ENCODE measurements at places on chromosomes 3 and 15. TPM values are rescaled to one million over a fixed set of nuclear protein-coding genes. Genes with fewer than 3 reads are reported as not detected.

The CFAP91 gene
- total RNA-seq = 1.4 TPM

The CCR4 gene
- total RNA-seq = not detected

The CLDN18 gene
- not detected for total RNA-seq

The RTP1 gene
- not detected for total RNA-seq

The ALDH1A3 gene
- 71.2 TPM for total RNA-seq

The ARRDC4 gene
- 205 TPM for total RNA-seq

The IL16 gene
- 16.1 TPM for total RNA-seq

The FOXB1 gene
- total RNA-seq = not detected

The ALDH1L1 gene
- 32.5 TPM for total RNA-seq

The THAP10 gene
- 2.9 TPM for total RNA-seq

The ROPN1 gene
- not detected for total RNA-seq

The TRH gene
- total RNA-seq = not detected

DNA sequence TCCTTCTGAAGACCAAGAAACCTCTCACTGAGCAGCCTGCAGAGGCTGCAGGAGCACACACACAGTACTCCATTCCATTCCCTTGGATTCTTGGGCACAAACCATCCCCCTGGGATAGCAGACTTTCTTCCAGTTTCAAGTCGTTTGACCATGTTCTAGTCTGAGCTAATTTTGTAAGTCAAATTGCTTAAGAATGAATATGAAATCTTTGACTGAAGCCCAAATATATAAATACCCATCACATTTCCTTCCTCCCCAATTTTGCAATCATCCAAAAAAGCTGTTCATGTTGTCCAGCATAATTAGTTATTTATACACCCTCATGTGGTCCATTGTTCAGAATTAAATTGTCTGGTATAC, 231.2 kb upstream of the TPRG1 start:
- H3K36me3 ChIP-seq = no peaks in the 10 kb centered on the region
- no peaks in the 10 kb centered on the region for H3K27me3 ChIP-seq
- no peaks in the 10 kb centered on the region for H3K4me1 ChIP-seq

DNA sequence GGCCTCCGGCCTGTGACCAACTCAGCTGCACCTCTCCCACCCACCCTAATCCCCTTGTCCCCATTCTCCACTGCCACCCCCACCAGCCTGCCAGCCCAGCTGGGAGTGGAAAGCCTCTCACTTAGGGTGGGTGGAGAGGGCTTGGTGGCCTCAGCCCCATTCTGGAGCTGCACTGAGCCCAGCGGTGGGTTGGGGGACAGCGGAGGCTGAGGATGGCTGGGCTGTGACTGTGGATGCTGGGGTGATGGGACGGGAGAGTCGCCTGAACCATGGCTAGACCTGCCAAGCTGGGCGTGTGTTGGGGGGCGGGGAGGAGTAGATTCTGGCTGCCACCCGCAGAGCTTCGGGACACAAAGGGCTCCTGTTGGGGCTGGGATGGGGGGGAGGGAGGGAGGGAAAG, 1.8 kb downstream of the CLCN2 start:
- DNase-seq = no peak
- H3K27ac ChIP-seq = no peak overlapping the region
- H3K27me3 ChIP-seq = no peaks in the 10 kb centered on the region
- H3K4me3 ChIP-seq = no peak overlapping the region
- H3K4me1 ChIP-seq = no peaks in the 10 kb centered on the region

GRCh38 chr15:45149060-45149459, 19.3 kb downstream of the DUOX1 start:
- no peak overlapping the region for H3K4me3 ChIP-seq
- no peaks in the 10 kb centered on the region for H3K4me1 ChIP-seq
- no peaks in the 10 kb centered on the region for H3K36me3 ChIP-seq
- DNase-seq = no peak
- H3K27ac ChIP-seq = no peak overlapping the region

GRCh38 chr15:41060505-41060904, 55.6 kb downstream of the INO80 start:
- no peaks in the 10 kb centered on the region for H3K4me1 ChIP-seq
- no peaks in the 10 kb centered on the region for H3K27me3 ChIP-seq
- no peak overlapping the region for H3K27ac ChIP-seq
- peaks cover 46% of the 10 kb centered on the region for H3K36me3 ChIP-seq
- no peak for DNase-seq

GRCh38 chr3:149247008-149247710, 25.5 kb upstream of the CP start:
- DNase-seq = no peak
- no peaks in the 10 kb centered on the region for H3K4me1 ChIP-seq
- no peak overlapping the region for H3K4me3 ChIP-seq
- H3K27me3 ChIP-seq = no peaks in the 10 kb centered on the region
- no peaks in the 10 kb centered on the region for H3K36me3 ChIP-seq

DNA sequence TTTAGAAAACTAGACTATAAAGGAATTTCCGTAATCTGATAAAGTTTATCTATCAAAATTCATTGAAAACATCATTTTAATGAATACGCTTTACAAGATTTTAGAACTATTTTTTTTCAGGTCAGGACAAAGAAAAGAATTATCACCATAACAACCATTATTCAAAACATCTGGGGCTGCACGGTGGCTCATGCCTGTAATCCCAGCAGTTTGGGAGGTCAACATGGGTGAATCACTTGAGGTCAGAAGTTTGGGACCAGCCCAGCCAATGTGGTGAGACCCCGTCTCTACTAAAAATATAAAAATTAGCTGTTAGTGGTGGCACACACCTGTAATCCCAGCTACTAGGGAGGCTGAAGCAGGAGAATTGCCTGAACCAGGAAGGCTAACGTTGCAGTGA, 260.4 kb downstream of the WNT5A start:
- H3K27ac ChIP-seq = no peak overlapping the region
- no peaks in the 10 kb centered on the region for H3K27me3 ChIP-seq
- H3K4me3 ChIP-seq = no peak overlapping the region
- no peaks in the 10 kb centered on the region for H3K36me3 ChIP-seq
- H3K4me1 ChIP-seq = peaks cover 18% of the 10 kb centered on the region

- H3K27ac ChIP-seq = no peak overlapping the region
- H3K4me1 ChIP-seq = no peaks in the 10 kb centered on the region
- no peaks in the 10 kb centered on the region for H3K36me3 ChIP-seq
- H3K27me3 ChIP-seq = no peaks in the 10 kb centered on the region
- no peak for DNase-seq
These were observed 11.4 kb downstream of the MYO5C start for GRCh38 chr15:52284164-52284563.

GRCh38 chr3:141414800-141415462, 46.6 kb downstream of the ZBTB38 start:
- no peak for DNase-seq
- H3K27me3 ChIP-seq = no peaks in the 10 kb centered on the region
- peak overlapping the region; percentile 98 for H3K27ac ChIP-seq
- peaks cover 87% of the 10 kb centered on the region for H3K4me1 ChIP-seq
- H3K4me3 ChIP-seq = no peak overlapping the region

- no peaks in the 10 kb centered on the region for H3K4me1 ChIP-seq
- H3K36me3 ChIP-seq = no peaks in the 10 kb centered on the region
- H3K27me3 ChIP-seq = peaks cover 4% of the 10 kb centered on the region
- no peak for DNase-seq
These were observed 63.2 kb upstream of the ATP11B start for GRCh38 chr3:182729903-182730674.

DNA sequence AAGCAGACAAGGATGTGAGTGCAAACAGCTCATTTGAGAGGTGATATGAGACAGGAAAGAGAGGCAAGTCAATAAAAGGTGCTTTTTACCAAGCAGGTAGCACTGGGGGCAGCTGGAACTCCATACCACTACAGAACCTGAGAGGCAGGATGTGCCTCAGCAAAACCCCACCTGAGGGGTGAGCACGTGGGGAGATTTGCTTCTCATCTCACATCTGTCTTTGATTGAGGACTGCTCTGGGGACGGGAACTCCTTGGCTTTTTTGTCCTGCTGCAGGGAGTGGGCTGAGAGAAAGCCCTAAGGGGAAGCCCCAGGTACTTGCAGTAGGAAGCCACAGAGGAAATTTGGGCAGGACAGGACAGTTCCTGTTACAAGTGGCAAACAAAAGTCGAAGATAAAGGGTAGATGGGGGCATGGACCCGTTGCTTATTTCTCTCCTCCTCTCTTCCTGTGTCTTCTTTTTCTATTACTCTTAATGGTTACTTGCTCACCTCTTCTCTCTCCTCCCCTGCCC, 27.1 kb downstream of the CFAP161 start:
- H3K27me3 ChIP-seq = no peaks in the 10 kb centered on the region
- peak overlapping the region; percentile 9 for H3K27ac ChIP-seq
- no peak for DNase-seq
- H3K4me1 ChIP-seq = no peaks in the 10 kb centered on the region
- no peaks in the 10 kb centered on the region for H3K36me3 ChIP-seq

GRCh38 chr15:31212326-31213080, 111.0 kb upstream of the TRPM1 start:
- H3K27me3 ChIP-seq = no peaks in the 10 kb centered on the region
- no peaks in the 10 kb centered on the region for H3K36me3 ChIP-seq
- no peak overlapping the region for H3K4me3 ChIP-seq
- H3K4me1 ChIP-seq = peaks cover 26% of the 10 kb centered on the region

- H3K27me3 ChIP-seq = no peaks in the 10 kb centered on the region
- no peak overlapping the region for H3K27ac ChIP-seq
- no peaks in the 10 kb centered on the region for H3K36me3 ChIP-seq
These were observed 299.6 kb downstream of the UNC13C start for GRCh38 chr15:54277834-54278233.

- DNase-seq = peak; percentile 63
- no peaks in the 10 kb centered on the region for H3K4me1 ChIP-seq
- no peak overlapping the region for H3K4me3 ChIP-seq
- peaks cover 16% of the 10 kb centered on the region for H3K36me3 ChIP-seq
- no peak overlapping the region for H3K27ac ChIP-seq
These were observed 10.3 kb downstream of the ZBTB47 start for GRCh38 chr3:42663581-42664437.

GRCh38 chr15:31128477-31128876, 27.0 kb upstream of the TRPM1 start:
- no peaks in the 10 kb centered on the region for H3K27me3 ChIP-seq
- no peak overlapping the region for H3K4me3 ChIP-seq
- no peaks in the 10 kb centered on the region for H3K4me1 ChIP-seq
- no peak for DNase-seq

DNA sequence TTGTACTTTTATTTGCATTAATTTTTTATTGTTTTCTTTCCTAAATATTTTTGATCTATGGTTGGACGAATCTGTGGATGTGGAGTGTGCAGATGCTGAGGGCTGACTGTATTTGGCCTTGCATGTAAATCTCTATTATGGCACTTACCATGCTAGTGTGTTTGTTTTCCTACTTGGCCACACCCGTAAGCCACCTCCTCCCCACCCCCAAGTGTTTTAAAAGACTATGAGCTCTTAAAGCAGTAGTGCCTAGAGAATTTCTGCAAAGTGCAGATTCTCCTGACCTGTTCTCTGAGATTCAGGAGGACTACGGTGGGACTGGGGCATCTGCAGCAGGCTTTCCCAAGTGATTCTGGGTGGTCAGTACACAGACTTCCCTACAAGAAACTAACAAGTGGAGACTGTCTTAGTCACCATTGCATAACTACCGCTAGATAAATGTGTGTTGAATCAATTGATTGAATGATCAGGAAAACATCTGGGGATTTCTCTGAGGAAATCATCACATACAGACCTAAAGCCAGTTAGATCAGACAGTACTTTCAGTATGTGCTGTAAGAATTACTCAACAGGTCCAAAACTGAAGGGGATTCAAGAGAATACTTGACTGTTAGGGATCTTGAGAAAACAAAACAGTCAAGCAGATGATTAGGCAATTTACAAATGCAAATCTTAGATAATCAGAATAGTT, 6.2 kb upstream of the TIPARP start:
- DNase-seq = no peak
- H3K4me3 ChIP-seq = no peak overlapping the region
- H3K27ac ChIP-seq = no peak overlapping the region
- no peaks in the 10 kb centered on the region for H3K27me3 ChIP-seq
- H3K36me3 ChIP-seq = no peaks in the 10 kb centered on the region

DNA sequence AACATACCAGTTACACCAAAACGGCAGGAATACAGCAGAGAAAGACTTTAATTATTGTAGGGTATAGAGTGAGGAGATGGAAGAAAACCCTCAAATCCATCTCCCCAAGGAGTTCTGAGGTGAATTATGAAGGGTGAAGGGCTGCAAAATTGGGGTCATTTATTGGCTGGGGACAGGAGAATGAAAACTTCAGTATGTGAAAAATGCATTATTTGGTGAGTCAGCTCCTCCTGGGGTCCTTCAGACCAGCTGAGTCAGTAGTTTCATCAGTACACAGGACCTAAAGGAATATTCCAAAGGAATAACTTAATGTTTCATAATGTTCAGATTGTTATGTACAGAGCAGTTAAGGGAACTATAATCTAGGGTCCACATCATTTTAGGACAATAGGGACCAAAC, 566.0 kb downstream of the GBE1 start:
- H3K27ac ChIP-seq = no peak overlapping the region
- H3K27me3 ChIP-seq = no peaks in the 10 kb centered on the region
- no peak for DNase-seq
- H3K4me3 ChIP-seq = no peak overlapping the region
- H3K4me1 ChIP-seq = no peaks in the 10 kb centered on the region

GRCh38 chr3:102006812-102007485, 157.6 kb downstream of the NFKBIZ start:
- H3K27ac ChIP-seq = peak overlapping the region; percentile 28
- no peak overlapping the region for H3K4me3 ChIP-seq
- H3K27me3 ChIP-seq = no peaks in the 10 kb centered on the region
- H3K36me3 ChIP-seq = no peaks in the 10 kb centered on the region
- DNase-seq = peak; percentile 74

GRCh38 chr3:65406470-65406869, 632.2 kb downstream of the MAGI1 start:
- H3K36me3 ChIP-seq = no peaks in the 10 kb centered on the region
- H3K27ac ChIP-seq = no peak overlapping the region
- DNase-seq = no peak
- no peaks in the 10 kb centered on the region for H3K4me1 ChIP-seq
- no peaks in the 10 kb centered on the region for H3K27me3 ChIP-seq

DNA sequence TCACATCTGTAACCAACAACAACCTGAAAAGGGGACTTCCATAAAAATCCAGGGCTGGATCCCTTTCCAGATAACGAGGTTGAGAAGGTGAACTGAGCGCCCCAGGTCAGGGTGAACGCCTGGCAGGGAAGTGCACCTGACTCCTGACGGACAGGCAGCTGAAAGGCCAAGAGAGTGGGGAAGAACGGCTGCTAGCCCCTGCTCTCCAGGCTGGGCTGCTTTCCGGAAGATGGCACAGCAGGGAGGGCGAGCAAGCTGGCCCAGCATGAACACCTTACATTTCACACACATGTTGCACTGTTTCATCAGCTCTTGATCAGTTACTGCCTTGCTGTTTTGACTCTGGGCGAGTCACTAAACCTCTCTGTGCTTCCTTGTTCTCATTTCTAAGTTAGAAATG, 127.2 kb upstream of the IQSEC1 start:
- no peaks in the 10 kb centered on the region for H3K27me3 ChIP-seq
- no peak overlapping the region for H3K27ac ChIP-seq
- no peak overlapping the region for H3K4me3 ChIP-seq
- DNase-seq = no peak

- H3K27ac ChIP-seq = peak overlapping the region; percentile 38
- no peak for DNase-seq
- H3K36me3 ChIP-seq = no peaks in the 10 kb centered on the region
- H3K4me1 ChIP-seq = no peaks in the 10 kb centered on the region
- no peaks in the 10 kb centered on the region for H3K27me3 ChIP-seq
- no peak overlapping the region for H3K4me3 ChIP-seq
These were observed 185.7 kb downstream of the LPP start for GRCh38 chr3:188339410-188340295.
